ENCODE measurements at places on chromosomes 11 and 22. TPM values are rescaled to one million over a fixed set of nuclear protein-coding genes. Genes with fewer than 3 reads are reported as not detected.

The TRIM29 gene
- 2.3 TPM for total RNA-seq

The OR51V1 gene
- total RNA-seq, result not detected

The SOX6 gene
- total RNA-seq, result 3.1 TPM

The JHY gene
- 8.1 TPM for total RNA-seq

The SHISAL1 gene
- total RNA-seq, result not detected

GRCh38 chr11:67240576-67241389 is 25.5 kb upstream of the GRK2 start:
- H3K27ac ChIP-seq, result peak overlapping the region; percentile 96
- peaks cover 37% of the 10 kb centered on the region for H3K4me1 ChIP-seq
- H3K4me3 ChIP-seq, result peak overlapping the region; percentile 76
- peak; percentile 75 for DNase-seq
- peaks cover 18% of the 10 kb centered on the region for H3K36me3 ChIP-seq
- no peaks in the 10 kb centered on the region for H3K27me3 ChIP-seq

GRCh38 chr11:118797510-118797909 is 6.5 kb upstream of the DDX6 start:
- no peaks in the 10 kb centered on the region for H3K27me3 ChIP-seq
- DNase-seq, result no peak
- H3K36me3 ChIP-seq, result no peaks in the 10 kb centered on the region
- peaks cover 7% of the 10 kb centered on the region for H3K4me1 ChIP-seq

DNA sequence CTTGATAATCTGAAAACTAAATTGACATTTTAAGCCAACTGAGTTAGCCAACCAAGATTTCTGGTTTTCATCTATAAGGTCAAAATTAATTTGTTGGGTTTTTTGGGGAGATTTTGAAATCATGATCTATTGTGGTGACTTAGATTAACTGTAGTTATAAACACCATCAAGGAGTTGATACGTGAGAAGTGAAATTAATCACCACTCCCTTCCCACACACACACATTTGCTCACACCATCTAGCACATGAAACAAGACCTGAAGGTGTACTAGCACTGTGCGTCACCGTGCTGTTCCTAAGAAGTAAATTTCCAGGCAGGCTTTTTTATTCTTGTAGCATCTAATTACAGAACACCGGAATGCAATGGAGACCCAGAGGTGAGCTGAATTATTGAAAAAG is 2.1 kb downstream of the OR5B21 start:
- no peak overlapping the region for H3K27ac ChIP-seq
- H3K4me1 ChIP-seq, result no peaks in the 10 kb centered on the region
- no peaks in the 10 kb centered on the region for H3K27me3 ChIP-seq
- DNase-seq, result no peak
- H3K36me3 ChIP-seq, result no peaks in the 10 kb centered on the region

GRCh38 chr11:10670099-10670498 is 23.5 kb downstream of the IRAG1 start:
- DNase-seq, result no peak
- no peaks in the 10 kb centered on the region for H3K27me3 ChIP-seq
- no peak overlapping the region for H3K4me3 ChIP-seq
- H3K36me3 ChIP-seq, result no peaks in the 10 kb centered on the region

DNA sequence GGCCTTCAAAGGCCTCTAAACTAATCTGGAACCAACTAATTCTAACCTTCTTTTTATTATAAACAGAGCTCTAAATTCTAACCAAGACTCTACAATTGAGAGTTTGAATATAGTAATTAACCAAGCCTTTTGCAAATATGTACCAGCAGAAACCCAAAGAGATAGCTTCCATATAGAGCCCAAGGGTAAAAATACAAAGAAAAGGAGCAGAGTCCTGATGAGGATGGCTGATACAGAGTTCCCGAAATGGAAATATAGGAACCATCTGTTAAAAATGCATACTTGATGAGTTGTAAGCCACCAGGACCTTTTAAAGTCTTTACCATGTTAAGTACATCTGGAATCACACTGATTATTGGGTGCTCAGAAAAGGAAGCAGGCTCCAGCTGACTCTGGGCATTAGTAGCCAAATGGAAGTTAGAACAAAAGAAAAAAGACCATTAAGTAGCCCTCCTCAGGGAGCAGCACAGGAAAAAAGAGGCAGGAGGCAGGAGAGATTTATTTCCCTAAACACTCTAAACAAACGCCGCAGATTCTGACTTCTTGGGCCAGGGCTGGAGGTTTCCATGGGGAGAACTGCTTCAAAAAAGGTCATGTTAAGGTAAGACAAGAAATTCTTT is 463.1 kb upstream of the FAT3 start:
- H3K27ac ChIP-seq, result no peak overlapping the region
- DNase-seq, result no peak
- H3K4me3 ChIP-seq, result no peak overlapping the region
- no peaks in the 10 kb centered on the region for H3K4me1 ChIP-seq

DNA sequence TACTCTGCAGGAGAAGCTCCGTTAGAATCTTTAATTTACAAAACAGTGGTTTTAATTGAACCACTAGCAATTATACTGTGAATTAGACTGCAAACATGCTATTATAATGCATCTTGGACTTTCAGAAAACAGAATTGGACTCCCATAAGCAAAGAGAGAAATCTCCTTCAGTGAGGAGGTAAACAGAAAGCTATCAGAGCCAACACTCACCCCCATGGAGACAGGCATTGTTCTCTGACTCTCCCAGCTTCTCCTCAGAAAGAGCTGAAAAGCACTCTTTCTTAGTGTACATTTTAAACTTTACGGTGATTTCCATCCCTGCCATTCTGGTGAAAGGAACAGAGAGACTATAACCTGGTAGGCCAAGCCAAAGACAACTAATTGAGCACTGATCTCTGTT is 176.9 kb downstream of the GRIA4 start:
- no peaks in the 10 kb centered on the region for H3K36me3 ChIP-seq
- no peak overlapping the region for H3K27ac ChIP-seq
- H3K4me1 ChIP-seq, result no peaks in the 10 kb centered on the region
- no peak overlapping the region for H3K4me3 ChIP-seq
- H3K27me3 ChIP-seq, result no peaks in the 10 kb centered on the region

DNA sequence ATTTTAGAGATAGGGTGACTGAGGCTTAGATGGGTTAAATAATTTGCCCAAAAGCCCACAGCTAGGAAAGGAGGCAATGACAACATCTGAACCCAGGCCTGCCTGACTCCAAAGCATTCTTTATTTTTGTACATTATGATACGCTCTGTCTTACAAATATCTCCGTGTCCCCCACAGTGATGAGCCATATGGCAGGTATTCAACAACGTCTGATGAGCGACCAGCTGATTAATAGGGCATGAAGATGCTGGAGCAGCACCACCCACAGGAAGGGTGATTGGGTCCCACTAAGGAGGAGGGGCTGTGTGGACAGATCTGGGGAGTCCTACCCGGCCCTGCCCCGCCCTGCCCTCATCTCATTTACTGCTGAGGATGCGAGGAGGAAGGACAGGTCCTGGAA is 380.6 kb downstream of the CADM1 start:
- no peaks in the 10 kb centered on the region for H3K27me3 ChIP-seq
- no peak overlapping the region for H3K4me3 ChIP-seq
- H3K4me1 ChIP-seq, result no peaks in the 10 kb centered on the region
- H3K27ac ChIP-seq, result no peak overlapping the region
- H3K36me3 ChIP-seq, result no peaks in the 10 kb centered on the region

GRCh38 chr11:57224537-57224936 is 12.5 kb downstream of the APLNR start:
- H3K4me3 ChIP-seq, result no peak overlapping the region
- no peak for DNase-seq
- H3K27me3 ChIP-seq, result no peaks in the 10 kb centered on the region
- no peaks in the 10 kb centered on the region for H3K36me3 ChIP-seq
- no peak overlapping the region for H3K27ac ChIP-seq
- H3K4me1 ChIP-seq, result peaks cover 5% of the 10 kb centered on the region

DNA sequence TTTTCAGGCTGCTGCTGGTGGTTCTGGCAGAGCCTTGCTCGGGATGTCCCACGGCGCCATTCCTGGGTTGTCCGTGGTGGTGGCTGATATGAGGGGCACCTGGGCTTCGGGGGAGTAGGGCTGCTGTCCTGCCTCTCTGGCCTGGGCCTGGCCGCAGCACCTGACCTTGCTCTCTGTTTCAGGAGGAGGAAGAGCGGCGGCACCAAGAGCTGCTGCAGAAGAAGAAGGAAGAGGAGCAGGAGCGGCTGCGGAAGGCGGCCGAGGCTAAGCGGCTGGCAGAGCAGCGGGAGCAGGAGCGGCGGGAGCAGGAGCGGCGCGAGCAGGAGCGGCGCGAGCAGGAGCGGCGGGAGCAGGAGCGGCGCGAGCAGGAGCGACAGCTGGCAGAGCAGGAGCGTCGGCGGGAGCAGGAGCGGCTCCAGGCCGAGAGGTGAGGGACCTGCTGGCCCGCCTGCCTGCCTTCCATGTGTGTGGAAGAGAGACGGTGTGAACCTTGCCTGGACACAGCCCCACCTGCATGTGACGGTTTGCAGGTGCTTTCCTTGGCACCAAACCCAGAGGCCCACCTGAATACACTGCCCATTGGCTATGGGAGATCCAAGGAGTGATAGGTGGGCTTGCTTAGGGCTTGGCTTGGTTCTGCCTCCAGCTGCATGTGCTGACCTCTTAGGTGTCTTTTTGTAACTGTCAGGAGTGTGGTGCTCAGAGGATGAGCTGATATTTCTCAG is 22.8 kb downstream of the INCENP start:
- no peak overlapping the region for H3K4me3 ChIP-seq
- peaks cover 18% of the 10 kb centered on the region for H3K36me3 ChIP-seq
- no peaks in the 10 kb centered on the region for H3K4me1 ChIP-seq
- H3K27me3 ChIP-seq, result no peaks in the 10 kb centered on the region
- DNase-seq, result no peak
- H3K27ac ChIP-seq, result no peak overlapping the region

DNA sequence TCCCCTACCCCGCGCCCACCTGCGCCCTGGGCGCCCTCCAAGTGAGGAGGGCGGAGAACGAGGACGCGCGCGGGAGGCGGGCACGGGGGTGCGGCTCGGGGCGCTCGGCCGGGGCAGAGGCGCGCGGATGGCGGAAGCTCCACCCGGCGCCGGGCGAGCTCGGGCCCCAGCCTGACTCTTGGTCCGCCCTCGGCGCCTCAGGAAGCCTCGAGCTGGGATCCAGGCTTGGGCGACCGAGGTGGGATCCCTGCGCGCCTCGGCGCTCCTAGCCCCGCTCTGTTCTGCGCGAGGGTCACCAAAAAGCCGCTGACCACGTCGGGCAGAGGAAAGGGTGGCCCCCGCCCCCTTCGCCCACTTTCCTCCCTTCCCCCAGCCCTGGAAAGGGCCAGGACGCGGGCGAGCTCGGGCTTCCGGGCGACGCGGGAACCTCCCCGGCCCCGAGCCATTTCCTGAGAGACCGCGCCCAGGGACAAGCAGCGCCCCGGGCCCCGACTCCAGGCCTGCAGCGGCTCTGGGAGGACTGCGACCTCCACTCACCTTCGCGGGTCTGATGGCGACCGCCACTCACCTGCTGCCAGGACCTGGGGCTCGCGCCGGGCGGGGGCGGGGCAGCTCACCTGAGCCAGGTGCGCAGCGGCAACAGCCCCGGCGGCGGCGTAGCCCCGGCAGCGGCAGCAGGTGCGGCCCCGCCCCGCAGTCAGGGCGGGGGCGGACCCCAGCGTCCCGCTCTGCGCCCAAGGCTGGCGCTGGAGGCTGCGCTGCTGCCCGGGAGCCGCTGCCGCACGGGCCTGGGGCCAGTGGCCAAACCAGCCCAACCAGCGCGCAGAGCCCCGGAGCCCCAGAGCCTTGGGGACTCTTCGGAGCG is 2.2 kb upstream of the SIGIRR start:
- peak overlapping the region; percentile 92 for H3K27ac ChIP-seq
- peak; percentile 94 for DNase-seq
- no peaks in the 10 kb centered on the region for H3K27me3 ChIP-seq

GRCh38 chr22:34845391-34845790 is 220.6 kb upstream of the ISX start:
- H3K4me3 ChIP-seq, result no peak overlapping the region
- H3K36me3 ChIP-seq, result no peaks in the 10 kb centered on the region
- H3K27me3 ChIP-seq, result no peaks in the 10 kb centered on the region

DNA sequence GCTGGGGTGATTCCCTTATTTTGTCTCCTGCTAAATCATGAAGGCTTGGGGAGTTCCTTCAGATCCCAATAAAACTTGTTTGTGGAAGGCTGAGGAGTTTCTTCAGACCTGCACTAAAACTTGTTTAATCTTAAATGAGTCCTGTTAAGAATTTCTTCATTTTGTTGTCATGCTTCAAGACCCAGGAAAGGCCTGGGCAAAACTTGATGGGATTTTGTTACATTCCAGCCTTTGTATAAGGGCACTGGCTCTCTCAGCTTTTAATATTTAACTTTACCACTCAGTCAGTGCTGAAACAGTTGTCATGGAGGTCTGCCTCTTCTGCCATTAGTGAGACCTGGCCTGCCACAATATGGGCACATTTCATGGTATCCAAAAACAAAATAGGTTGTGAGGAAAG is 699.0 kb downstream of the ETS1 start:
- DNase-seq, result no peak
- no peaks in the 10 kb centered on the region for H3K4me1 ChIP-seq
- no peak overlapping the region for H3K27ac ChIP-seq
- no peaks in the 10 kb centered on the region for H3K36me3 ChIP-seq
- no peak overlapping the region for H3K4me3 ChIP-seq

DNA sequence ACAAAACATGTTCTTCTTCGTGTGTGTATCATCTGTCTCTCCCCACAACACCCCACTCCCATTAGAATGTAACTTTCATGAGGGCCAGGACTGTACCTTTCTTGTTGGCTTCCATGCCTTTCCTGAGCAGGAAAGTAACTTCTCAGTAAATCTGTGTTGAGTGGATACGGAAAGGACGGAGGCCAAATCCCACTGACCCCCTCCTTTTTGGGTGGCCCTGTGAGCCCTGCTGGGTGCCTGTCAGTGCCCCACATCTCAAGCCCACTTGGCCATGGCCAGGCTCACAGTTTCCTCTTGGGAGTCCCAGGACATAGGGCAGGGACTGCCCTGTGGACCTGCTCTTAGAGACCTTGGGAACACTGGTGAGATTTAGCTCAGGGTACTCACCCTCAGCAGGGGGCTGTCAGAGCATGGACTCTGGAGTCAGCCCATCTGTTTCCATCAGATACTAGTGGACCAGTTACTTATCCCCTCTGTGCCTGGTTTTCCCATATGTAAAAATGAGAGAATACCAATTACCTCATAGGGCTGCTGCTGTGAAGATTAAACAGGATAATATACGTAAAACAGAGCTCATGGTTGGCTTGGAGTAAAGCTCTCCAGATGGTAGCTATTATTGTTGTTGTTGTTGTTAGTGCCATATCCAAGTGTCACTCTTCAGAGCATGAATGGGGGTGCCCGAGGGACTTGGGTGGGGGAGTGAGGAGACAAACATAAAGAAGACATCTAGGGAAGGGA is 1.0 kb upstream of the C11orf96 start:
- H3K27ac ChIP-seq, result peak overlapping the region; percentile 78
- H3K36me3 ChIP-seq, result no peaks in the 10 kb centered on the region
- H3K27me3 ChIP-seq, result no peaks in the 10 kb centered on the region
- H3K4me3 ChIP-seq, result no peak overlapping the region
- DNase-seq, result no peak

- DNase-seq, result no peak
- H3K27ac ChIP-seq, result no peak overlapping the region
- no peaks in the 10 kb centered on the region for H3K27me3 ChIP-seq
Measured at GRCh38 chr22:38298312-38299005, 18.8 kb downstream of the CSNK1E start.
